ENCODE measurements at places on chromosomes 12 and 14.

DNA sequence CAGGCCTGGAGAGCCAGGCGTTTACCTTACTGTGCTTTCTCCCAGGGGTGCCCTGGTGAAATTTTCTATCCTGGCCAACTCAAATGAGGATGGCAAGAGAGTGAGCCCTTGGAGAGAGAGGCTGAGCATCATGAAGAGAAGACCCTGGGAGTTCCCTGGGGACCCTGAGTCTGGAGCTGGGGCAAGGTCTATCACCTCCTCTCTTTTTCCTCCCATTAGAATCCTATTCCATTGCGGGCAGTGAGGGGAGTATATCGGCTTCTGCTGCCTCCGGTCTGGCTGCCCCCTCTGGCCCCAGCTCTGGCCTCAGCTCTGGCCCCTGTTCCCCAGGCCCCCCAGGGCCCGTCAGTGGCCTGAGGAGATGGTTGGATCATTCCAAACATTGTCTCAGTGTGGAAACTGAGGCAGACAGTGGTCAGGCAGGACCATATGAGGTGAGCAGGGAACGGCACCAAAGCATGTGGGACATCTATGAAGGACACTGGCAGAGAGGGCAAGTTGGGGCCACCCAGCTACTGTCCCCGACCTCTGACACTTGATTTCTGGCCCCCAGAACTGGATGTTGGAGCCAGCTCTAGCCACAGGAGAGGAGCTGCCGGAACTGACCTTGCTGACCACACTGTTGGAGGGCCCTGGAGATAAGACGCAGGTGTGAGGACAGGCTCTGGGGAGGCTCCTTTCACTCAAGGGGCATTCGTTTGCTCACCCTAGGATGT lies 1.6 kb downstream of the ARHGEF25 start:
- no peak for DNase-seq

DNA sequence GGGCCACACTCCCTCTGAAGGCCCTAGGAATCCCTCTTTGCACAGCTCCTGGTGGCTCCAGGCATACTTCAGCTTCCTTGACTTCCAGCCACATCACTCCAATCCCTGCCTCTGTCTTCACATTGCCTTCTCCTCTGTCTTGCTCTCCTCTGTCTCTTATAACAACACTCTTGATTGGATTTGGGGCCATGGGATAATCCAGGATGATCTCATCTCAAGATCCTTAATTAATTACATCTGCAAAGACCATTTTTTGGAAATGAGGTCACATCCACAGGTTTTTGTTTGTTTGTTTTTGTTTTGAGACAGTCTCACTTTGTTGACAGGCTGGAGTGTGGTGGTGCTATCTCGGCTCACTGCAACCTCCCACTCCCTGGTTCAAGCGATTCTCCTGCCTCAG lies 88.7 kb downstream of the TMTC1 start:
- DNase-seq = no peak

GRCh38 chr12:12776261-12776660 lies 9.2 kb upstream of the APOLD1 start:
- no peak for DNase-seq

DNA sequence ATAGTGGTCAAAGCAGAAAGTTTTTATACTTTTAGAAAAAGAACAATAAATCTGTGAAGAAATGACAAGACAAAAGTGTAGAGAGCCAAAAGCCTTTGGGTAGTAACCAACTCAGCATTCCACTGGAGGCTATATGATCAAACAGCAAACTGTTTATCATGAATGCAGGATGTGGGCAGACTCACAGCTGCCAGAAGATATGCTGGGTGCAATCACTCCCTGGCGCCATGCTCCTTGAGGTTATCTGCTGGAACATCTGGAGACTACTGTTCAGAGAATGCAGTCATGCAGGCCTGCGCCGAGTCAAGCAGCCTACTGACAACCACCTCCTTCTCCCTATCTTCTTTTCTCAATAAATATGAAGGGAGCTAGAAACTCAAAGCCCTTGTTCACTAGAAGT lies 49.0 kb upstream of the SLC8A3 start:
- no peak for DNase-seq

GRCh38 chr12:130339951-130340350 lies 2.3 kb downstream of the PIWIL1 start:
- no peak for DNase-seq
